ENCODE measurements at places on chromosomes 1 and 21.
A peak's percentile ranks its signal among the peaks of the same experiment; 100 is the strongest.

GRCh38 chr1:158095737-158096335, 84.9 kb upstream of the CD1D start:
- peak; percentile 75 for DNase-seq

DNA sequence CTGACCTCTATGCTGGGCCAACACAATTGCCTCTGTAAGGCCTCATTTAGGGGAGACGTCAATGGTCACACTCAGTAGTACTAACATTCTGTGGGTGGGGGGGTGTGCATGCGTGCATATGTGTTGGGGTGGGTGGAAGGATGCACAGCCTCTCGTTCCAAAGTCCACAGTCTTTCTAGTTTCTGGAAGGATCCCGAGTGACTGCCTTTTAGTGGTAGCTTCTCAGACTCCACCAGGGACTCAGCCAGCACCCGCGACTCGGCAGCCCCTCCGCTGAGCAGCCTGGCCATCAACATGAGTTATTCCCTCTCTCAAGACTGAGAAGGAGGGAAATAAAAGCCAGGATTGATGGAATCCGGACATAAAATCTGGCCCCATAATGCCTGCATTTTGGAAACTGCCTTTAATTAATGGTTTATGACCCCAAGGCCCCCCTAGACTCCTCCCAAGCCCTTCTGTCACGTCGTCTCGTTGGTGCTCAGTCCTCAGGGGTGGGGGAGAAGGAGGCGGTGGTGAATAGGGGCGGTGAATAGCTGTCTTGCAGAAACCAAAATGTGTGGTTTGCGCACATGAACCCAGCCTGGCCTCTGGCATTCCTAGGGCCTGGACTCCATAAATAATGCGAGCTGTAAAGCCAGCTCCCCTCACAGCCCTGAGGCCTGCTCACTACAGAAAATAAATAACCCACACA, 65.1 kb upstream of the TMEM51 start:
- no peak for DNase-seq

- DNase-seq, result no peak
Measured at GRCh38 chr1:12052997-12053686, 10.0 kb upstream of the TNFRSF8 start.

DNA sequence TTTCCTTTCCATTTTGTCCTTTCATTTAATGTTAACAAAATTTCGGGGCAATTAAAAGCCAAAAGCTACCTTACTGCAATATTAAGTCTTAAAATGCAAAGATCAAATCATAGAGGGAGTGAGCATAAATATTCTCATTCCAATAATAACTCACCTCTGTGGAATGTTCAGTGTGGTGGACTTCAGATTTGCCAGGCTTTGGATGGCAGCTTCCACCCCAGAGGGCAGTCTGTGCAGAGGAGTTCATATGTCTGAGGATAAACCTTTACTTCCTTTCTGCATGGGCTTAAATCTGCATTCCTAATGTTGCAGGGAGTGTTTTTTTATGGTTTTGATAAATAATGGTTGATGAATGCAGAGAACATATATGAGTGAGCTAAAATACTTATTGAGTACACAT, 16.3 kb downstream of the KIAA0040 start:
- no peak for DNase-seq

DNA sequence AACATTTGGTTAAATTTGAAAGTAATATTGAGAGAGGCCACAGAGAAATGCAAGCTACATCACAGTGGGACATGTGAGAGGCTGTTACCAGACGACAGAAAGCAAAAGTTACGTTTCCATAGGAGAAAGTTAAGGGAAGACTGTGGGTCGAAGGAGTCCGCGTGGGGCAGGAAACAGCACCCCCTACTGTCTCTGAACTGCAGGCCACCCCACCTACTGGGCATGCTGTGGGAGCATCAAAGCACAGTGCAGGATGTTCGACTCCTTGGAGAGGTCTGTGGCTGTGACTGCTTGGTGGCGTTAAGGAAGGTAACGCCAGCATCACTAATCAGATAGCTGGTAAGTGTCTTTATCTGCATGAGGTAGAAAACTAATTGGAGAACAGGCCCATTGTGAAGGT, 123.9 kb downstream of the PTBP2 start:
- DNase-seq, result peak; percentile 37

DNA sequence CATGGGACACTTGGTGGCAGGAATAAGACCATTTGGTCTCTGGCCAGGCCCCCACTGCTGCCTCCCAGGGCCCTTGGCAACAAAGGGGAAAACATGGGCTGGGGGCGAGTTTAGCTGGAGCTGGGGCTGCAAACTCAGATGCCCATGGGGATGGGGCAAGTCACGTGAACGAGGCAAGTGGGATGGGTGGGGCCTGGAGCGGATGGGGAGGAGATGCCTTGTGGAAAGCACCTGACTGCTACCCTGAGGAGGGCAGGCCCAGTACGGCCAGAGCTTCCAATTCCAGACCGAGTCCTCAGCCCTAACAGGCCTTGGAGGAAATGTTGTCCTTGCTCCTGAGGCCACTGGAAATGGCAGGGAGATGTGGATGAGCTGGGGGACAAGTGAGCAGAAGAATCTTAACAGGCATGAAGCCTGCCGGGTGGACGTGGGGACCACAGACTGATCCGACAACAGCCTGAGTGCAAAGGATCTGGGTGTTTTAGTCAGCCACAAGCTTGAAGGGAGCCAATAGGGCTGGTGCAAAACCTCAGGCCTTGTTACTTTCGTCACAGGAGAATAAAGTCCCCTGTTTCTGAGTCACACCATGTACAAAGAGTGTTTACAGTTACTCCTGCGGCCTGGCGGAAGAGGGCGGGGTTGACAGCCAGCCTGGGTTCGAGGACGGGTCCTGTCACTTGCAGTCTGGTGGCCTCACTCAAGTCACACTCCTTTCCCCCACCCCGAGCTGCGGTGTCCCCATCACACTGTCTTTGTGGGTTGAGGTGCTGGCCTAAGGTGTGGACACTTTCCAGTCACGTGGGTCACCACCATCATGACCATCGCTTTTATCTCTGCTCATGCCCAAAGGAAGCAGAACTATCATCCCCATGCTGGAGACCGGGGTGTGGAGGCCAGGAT, 19.1 kb downstream of the RUNX3 start:
- no peak for DNase-seq

- no peak for DNase-seq
Measured at GRCh38 chr1:18190598-18190997, 83.0 kb downstream of the IGSF21 start.

GRCh38 chr1:89823679-89824292, 3.0 kb downstream of the LRRC8D start:
- no peak for DNase-seq

GRCh38 chr1:180615493-180616290, 16.1 kb upstream of the XPR1 start:
- no peak for DNase-seq

DNA sequence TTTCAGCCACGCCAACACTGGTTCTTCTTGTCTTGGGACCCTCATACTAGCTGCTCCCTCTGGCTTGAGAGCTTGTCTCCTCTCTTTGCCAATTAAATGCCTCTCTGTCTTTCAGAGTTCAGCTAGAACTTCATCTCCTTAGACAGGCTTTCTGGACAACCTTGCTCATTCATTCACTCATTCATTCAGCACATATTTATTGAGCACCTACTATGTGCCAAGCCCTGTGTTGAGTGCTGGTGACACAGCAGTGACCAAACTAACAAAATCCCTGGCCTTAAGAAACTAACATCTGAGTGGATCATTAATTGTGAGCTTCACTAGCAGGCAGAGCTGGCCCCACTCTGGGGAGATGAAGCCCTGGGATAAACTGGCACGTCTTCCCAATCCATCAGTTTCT, 24.9 kb upstream of the CASZ1 start:
- DNase-seq, result no peak

GRCh38 chr21:15272171-15272570, 207.4 kb upstream of the NRIP1 start:
- DNase-seq, result no peak

- DNase-seq, result no peak
Measured at GRCh38 chr1:44648529-44649250, 25.6 kb downstream of the TMEM53 start.

GRCh38 chr1:63859480-63860275, 85.9 kb downstream of the ROR1 start:
- no peak for DNase-seq

- no peak for DNase-seq
Measured at GRCh38 chr1:100034470-100034869, 64.7 kb downstream of the SLC35A3 start.

DNA sequence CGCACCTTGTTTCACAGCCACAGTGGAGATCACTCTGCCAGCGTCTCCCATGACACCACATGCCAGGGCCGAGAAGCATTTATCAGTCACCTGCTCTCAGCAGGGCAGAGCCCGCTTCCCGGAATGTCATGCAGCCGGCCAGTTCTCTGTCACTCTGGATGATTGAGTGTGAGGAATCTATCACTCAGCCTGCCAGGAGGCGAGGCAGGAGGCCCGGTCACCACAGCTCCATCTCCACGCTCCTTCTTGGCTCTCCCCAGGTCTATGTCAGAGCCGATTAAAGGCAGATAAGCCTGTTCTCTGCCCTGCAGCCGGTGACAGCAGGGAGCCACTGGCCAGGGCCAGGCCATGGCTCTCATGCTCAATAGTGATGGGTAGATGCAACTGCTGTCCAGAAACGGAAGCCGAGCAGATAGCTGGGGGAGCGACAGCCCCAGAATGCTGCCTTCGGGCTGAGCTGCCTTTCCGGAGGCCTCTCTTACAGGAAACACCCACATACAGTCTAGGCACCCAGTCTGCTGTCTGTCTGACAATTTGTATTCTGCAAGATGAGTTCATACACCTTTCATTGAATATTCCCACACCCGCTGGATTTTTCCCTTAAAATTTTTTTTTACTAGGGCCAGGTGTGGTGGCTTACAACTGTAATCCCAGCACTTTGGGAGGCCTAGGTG, 64.1 kb downstream of the ACTL8 start:
- no peak for DNase-seq

- DNase-seq, result no peak
Measured at GRCh38 chr1:181479137-181479745, 4.1 kb upstream of the CACNA1E start.

DNA sequence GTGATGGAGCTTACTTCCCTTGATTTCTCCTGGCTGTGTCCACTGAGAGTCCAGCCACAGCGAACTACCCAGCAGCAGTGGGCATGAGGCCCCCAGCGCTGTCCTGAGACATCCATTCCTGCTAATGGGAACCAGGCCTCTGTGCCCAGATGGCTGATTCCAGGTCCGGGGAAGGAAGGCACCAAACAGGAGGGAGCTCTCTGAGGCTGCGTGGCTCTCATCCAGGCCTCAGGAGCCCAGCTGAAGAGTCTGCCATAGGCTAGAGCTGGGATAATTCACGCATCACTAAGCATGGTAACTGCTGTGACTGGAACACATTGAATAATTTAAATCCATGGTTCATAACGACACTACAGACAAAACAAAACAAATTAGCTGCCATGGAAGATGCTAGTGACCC, 24.7 kb upstream of the LRRC47 start:
- DNase-seq, result no peak

- DNase-seq, result peak; percentile 29
Measured at GRCh38 chr21:44761011-44761729, 40.5 kb downstream of the UBE2G2 start.

- no peak for DNase-seq
Measured at GRCh38 chr1:61332196-61332753, 249.9 kb downstream of the NFIA start.

GRCh38 chr1:172756024-172756423, 97.1 kb downstream of the FASLG start:
- DNase-seq, result no peak

DNA sequence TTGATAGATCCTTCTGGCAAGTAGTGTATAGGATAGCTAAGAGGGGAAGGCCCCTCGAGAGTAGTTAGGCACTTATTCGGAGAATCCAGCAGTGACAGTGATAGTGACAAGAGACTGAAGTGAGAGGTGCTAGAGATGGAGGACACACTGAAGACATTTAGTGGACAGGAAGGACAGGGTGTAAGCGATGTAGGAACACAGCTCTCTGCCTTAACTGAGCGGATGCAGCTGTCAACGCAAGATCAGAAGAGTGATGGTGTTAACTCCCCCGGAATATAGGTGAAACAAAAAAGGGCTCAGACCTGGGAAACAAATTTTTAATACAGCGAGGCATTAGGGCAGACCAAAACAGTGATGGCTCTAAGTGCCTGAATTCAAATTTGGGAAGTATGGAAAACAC, 15.8 kb downstream of the SOD1 start:
- no peak for DNase-seq

GRCh38 chr1:217472915-217473314, 158.0 kb downstream of the GPATCH2 start:
- no peak for DNase-seq

DNA sequence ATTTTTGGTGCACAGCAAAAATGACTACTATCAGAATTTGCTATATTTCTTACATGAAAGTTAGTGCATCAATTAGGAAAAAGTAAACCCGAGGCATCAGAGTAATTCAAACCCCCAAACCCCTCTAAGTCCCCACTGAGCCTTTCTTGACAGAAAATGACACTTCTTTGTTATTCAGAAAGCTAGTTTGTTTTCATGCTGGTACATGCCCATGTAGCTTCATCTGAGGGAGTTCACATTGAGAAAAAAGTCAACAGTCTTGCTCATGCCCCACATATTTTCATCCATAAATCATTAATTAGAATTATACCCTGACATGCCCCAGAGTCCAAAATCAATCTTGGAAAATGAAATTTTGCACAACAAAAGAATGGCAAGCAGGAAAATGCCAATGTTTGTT, 39.9 kb upstream of the PDC start:
- no peak for DNase-seq

GRCh38 chr1:224300346-224300745, 29.6 kb downstream of the NVL start:
- no peak for DNase-seq

DNA sequence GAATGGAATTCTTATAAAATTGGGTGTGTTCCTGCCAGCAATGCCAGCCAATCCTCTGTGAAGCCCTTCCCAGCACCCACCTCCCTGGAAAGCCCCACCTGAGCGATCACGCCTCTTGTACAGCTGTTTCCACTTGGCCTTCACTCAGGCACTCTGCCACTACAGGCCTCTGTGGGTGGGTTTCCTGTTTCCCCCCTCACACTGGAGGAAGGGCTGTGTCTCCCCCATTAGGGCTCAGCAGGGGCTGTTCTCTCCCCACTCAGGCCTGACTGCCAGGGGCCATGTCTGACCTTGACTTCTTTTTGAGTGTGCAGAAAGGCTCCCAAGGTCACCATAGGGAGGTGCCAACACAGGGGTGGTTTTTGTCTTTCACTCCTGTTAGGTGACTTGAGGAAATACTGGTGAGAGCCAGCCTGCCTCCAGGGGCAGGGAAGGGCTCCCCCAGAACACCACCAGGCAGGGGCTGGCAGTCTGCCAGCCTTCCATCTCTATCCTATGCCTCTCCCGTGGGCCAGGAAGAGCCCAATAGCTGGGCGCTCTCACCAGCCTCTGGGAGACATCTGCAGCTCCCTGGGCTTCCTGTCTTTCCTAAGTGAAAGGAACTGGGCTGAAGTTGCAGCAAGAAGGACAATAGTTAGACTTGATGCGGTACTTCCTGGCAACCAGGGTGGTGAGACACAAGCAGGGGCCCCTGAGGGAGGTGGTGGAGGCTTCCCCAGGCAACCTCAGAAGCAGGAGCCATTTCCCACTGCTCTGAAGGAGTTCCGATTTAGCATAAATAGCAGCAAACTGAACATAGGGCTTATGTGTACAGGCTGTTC, 49.1 kb downstream of the ELK4 start:
- DNase-seq, result no peak

- DNase-seq, result no peak
Measured at GRCh38 chr1:145980457-145980994, 15.9 kb downstream of the TXNIP start.

- DNase-seq, result no peak
Measured at GRCh38 chr21:41921021-41921420, 32.8 kb downstream of the C2CD2 start.

Measured in iPS DF 6.9 (cell line).